Activated naive CD4-positive, alpha-beta T cell treated with anti-CD3 and anti-CD28 coated beads for 36 hours (primary cell): ENCODE measurements at places on chromosomes 2 and 18.

GRCh38 chr2:121287146-121287798 is 2.3 kb upstream of the TFCP2L1 start:
- no peak for DNase-seq

GRCh38 chr18:64202210-64202836 is 53.4 kb upstream of the LINC00305 start:
- DNase-seq = no peak

DNA sequence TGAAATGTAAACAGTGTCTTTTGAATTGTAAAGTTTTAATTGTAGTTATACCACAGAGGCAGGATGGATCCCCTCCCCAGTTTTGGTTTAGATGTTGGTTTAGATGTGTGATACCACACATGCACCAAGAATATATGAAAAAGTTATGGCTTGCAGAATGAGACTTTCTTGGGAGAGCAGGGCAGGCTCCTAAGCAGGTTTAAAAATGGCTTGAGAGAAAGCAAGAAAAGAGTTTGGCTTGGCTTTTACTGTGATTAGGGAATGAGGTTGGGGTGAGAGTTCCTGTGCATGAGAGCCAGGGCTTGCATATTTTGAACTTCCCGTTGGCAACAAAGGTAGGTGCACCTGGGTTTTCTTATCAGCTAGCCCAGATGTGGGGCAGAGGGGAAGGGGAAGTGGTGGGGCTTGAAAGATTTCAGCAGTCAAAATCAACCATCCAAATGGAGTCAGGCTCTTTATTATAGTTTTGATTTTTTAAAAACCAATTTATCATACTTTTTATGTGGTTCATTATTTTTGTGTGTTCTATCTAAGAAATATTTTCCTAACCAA is 246.9 kb downstream of the MTX2 start:
- no peak for DNase-seq

- DNase-seq = no peak
Measured at GRCh38 chr2:15797231-15797938, 143.0 kb upstream of the MYCN start.

DNA sequence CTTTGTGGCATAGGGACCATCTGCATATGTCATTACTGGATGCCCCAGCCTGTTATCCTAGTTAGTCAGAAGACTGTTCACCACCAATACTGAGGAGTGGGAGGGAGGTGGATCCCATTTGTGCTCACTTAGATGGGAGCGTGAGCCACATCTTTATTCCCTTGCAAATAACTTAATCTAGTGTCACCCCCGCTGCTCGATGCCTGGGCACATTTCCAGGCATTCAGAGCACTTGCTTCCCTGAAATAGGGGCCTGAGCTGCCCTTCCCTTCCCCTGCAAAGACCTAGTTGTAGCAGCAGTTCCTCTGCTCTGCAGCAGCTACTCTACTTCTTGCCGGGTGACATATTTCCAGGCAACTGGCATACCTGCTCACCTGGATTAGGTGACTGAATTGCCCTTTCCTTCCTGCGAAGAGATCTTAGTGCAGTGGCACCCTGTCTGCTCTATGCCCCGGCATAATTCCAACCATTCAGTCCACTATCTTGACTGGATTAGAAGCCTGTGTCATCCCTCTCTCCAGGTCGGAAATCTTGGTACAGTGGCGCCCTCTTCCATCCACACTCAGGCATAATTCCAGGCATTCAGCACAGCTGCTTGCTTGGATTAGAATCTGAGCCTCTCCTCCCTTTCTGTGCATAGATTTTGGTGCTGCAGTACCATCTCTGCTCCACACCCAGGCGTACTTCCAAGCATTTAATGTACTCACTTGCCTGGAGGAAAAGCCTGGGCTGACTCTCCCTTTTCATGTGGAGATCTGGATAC is 1389.1 kb upstream of the TMEFF2 start:
- DNase-seq = no peak

DNA sequence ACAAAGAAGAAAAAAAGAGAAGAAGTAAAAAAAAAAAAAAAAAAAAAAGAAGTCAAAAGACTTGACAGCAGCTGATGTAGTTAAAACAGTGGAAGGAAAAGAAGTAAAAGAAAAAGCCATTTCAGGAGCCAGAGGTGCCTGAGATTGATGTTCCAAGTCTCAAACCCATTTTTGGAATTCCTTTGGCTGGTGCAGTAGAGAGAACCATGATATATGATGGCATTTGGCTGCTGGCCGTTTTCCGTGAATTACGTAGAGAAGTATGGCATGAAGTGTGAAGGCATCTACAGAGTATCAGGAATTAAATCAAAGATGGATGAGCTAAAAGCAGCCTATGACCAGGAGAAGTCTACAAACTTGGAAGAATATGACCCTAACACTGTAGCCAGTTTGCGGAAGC is 7.6 kb upstream of the CHST10 start:
- no peak for DNase-seq

- no peak for DNase-seq
Measured at GRCh38 chr2:102027036-102027980, 35.5 kb downstream of the IL1R2 start.

GRCh38 chr2:37306024-37306423 is 18.6 kb downstream of the PRKD3 start:
- no peak for DNase-seq

DNA sequence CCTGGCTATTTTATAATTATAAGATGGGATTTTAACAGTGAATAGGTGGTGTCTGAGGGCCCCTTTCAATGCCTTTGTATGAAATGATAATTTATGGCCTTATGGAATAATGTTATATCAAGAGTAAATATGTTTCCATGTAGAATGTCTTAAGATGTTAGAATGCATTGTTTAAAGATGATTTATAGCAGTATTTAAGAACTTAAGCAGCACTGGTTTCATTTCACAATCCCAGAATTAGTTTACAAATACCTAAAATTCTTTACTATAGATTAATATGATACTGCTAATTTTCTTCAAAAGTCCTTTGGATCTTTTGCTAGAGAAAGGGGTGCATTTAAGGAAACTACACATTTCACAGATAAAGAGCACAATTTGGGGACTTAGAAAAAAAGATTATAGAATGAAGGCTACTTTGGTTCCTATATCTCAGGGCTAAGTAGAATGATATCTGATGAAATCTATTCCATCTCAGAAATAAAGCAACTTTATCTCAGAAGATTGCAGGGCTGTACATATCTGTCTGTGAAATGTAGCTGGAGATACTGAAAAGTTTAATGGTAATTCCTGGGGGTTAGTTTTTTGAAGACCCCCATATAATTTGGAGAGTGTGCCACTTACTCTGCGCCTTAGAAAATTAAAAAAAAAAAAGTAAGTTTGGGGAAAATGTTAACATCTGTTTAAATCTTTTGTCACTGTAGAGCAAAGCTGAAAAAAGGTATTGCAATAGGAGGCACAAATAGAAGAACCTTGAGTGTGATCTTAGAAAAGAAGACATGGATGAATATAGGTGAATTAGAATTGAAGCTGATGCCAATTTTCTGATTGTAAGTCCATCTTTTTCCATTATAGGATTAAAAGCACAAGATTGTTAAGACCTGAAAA is 123.4 kb downstream of the GULP1 start:
- no peak for DNase-seq

- no peak for DNase-seq
Measured at GRCh38 chr2:10911291-10912075, at the start of gene KCNF1. TSS of gene KCNF1 (plus strand) at chr2:10911934. CDS start at chr2:10912427, 493 bp downstream.

DNA sequence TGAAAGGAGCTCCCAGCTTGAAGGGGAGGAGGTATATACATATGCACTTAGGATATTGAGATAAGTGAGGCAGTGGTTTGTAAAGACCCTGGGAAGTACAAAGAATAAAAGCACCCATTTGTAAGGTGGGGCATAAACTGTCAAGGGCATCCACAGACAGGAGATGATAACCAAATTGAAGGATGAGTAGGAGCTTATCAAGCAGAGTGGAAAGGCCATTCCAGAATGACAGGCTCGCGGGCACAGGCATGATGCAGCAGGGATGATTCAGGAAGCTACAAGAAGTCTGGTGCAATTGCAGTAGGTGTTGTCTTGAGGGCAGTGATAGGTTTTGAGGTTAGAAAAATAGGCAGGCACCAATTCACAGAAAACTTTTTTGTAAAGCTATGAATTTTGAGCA is 504.8 kb downstream of the PIK3C3 start:
- no peak for DNase-seq

- DNase-seq = peak; percentile 17
Measured at GRCh38 chr2:174333372-174334277, 1.1 kb upstream of the SP9 start.

GRCh38 chr2:230738391-230738811 is 25.8 kb downstream of the CAB39 start:
- DNase-seq = no peak

DNA sequence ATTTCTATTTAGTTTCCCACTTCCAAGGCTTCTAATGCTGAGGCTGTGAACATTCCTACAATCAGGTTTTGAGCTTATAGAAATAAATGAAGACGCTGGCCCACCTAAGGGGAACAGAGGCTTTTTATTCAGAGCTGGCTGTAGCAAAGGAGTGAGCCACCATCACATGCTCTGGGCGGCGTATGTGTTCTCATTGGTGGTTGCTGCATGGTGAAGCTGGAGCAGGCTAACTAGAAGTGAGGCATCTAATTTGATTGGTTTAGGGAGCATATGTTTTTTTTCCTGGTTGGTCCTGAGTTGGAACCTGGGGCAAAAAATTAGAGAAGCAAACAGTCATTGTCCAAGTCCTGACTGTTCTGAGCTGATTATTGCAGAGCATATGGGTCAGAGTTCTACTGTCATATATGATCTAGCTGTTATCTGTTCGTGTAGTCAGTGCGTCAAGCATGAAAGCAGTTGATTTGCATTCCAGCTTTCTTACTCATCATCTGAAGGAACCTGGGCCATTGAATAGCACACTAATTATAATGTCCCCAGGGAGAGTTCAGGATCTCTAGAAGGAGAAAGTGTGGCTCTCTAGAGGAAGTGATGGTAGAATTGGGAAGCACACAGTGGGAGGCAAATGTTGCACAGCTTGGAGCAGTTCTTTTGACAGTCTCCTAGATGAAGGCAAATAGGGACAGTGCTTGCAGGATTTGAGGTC is 279.6 kb downstream of the PARD3B start:
- DNase-seq = no peak

DNA sequence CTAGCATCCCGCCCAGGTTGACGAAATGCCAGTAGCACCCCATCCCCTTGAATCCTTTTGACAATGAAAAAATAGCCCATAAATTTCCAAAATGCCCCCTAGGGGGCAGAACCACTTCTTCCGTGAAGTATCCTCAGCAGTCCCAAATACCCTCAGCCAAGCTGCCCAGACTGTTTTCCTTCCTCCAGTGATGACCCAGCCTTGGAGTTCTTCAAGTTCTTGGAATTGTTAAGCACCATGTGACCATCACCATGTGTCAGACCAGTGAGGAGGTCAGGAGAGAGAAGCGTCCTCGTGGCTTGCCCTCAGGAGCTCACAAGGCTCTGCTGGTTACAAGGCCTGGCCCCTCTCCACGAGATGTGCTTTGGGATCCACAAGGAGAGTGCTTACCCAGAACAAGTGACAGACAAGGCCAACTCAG is 1.4 kb upstream of the SLC23A3 start:
- DNase-seq = peak; percentile 51

GRCh38 chr2:135255208-135255607 is 203.1 kb downstream of the RAB3GAP1 start:
- DNase-seq = no peak

GRCh38 chr2:69576880-69577279 is 66.7 kb downstream of the AAK1 start:
- no peak for DNase-seq

DNA sequence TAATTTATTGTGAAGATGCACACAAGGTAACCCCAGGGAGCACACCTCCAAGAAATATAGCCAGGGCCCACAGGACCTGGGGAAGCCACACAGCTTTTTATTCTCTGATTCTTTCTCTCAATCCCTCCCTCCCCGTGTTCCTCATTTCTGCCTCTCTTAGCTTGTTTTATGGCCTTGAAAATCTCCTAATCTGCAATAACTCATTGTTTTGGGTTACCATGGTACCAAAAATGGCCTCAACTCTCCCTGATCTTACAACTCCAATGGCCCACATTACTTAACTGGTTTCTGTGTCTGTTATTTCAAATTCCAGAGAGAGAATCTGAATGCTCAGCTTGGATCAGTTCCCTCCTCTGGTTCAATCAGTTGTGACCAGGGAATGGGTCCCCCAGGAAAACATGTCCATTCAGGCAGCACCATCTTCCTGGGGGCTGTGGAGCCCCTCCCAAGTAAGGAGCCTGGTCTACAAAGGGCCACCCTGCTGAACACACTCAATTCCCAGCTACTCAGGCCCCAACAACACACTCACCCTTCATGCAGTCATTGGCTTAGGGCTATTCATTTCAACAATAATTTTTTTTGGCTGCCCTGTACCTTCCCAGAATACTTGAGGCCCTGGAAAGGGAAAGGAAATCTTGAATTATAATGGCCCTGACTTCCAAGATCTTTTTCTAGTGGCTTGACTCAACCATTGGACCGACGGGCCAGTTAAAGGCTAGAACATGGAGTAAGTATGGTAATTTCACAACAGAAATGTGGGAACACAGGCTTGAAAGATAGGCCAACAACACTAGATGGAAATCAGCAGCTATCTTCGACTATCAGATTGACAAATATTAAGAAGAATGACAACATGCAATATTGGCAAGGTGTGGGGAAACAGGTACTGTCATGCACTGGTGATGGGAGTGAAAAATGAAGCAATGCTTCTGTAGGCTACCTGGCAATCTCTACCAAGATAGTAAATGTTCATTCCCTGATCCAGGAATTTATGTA is 41.6 kb upstream of the ST3GAL5 start:
- no peak for DNase-seq

GRCh38 chr2:232659359-232659758 is 26.0 kb downstream of the EFHD1 start:
- DNase-seq = no peak

- peak; percentile 77 for DNase-seq
Measured at GRCh38 chr2:200466425-200467418, 43.1 kb downstream of the KCTD18 start.

GRCh38 chr18:70158992-70159717 is 46.3 kb downstream of the RTTN start:
- DNase-seq = no peak

DNA sequence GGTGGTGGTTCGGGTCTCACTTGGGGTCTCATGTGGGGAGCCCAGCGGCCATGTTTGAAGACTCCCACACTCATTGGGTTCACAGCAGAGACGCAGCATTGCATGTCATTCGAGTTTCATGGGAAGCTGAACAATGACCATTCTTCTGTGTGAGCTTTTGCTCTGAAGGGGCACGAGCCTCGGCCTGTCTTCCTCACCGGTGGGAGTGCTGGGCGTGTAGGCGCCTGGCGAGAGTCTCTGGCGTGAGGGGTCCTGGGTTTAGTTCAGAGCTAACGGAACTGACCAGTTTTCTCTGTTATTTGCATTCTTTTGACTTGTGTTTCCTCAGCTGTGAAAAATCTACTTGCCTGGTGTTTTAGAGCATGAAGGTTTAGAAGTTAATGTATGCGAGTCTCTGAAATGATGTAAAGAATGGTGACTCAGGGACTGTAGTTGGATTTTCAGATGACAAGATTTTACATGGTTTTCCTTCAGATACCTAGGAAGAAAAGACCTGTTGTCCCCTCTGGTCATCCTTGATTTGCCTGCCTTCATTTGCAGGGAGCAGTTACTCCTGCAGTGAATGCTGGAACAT is 98.1 kb downstream of the ARMC9 start:
- no peak for DNase-seq

- DNase-seq = no peak
Measured at GRCh38 chr2:174914853-174915760, 90.1 kb downstream of the CHN1 start.

GRCh38 chr18:49572611-49573345 is 10.9 kb downstream of the LIPG start:
- DNase-seq = no peak
